ENCODE measurements at places on chromosomes 5 and 9. TPM values are rescaled to one million over a fixed set of nuclear protein-coding genes. Genes with fewer than 3 reads are reported as not detected.

Gene ANKDD1B
- under 0.01 TPM for total RNA-seq

Gene DBH
- total RNA-seq, result not detected

Gene PCDHB4
- under 0.01 TPM for total RNA-seq

Gene ATOSB
- total RNA-seq, result 8.8 TPM
